ENCODE measurements at places on chromosomes 5 and 9. TPM values are rescaled to one million over a fixed set of nuclear protein-coding genes. Genes with fewer than 3 reads are reported as not detected.

- no peak overlapping the region for H3K4me3 ChIP-seq
- peaks cover 2% of the 10 kb centered on the region for H3K4me1 ChIP-seq
- no peaks in the 10 kb centered on the region for H3K27me3 ChIP-seq
- DNase-seq = peak; percentile 92
Measured at GRCh38 chr9:130847306-130848217, 12.5 kb downstream of the ABL1 start.

DNA sequence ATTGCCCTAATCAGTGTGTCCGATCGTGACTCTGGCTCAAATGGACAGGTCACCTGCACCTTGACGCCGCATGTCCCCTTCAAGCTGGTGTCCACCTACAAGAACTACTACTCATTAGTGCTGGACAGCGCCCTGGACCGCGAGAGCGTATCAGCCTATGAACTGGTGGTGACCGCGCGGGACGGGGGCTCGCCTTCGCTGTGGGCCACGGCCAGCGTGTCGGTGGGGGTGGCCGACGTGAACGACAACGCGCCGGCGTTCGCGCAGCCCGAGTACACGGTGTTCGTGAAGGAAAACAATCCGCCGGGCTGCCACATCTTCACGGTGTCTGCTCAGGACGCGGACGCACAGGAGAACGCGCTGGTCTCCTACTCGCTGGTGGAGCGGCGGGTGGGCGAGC lies 1.4 kb downstream of the PCDHA13 start:
- H3K4me3 ChIP-seq = no peak overlapping the region
- H3K27ac ChIP-seq = no peak overlapping the region
- no peaks in the 10 kb centered on the region for H3K4me1 ChIP-seq
- peaks cover 8% of the 10 kb centered on the region for H3K27me3 ChIP-seq
- H3K36me3 ChIP-seq = no peaks in the 10 kb centered on the region

GRCh38 chr9:90325913-90326653 lies 316.5 kb downstream of the DIRAS2 start:
- no peaks in the 10 kb centered on the region for H3K27me3 ChIP-seq
- no peaks in the 10 kb centered on the region for H3K4me1 ChIP-seq
- no peak overlapping the region for H3K27ac ChIP-seq
- no peaks in the 10 kb centered on the region for H3K36me3 ChIP-seq
- no peak overlapping the region for H3K4me3 ChIP-seq
- no peak for DNase-seq

CNTNAP3B gene
- total RNA-seq = 13.6 TPM

SPATA31A3 gene
- total RNA-seq = not detected
